RPMI7951 (cell line): ENCODE measurements at places on chromosomes 4 and X.
A peak's percentile ranks its signal among the peaks of the same experiment; 100 is the strongest.

DNA sequence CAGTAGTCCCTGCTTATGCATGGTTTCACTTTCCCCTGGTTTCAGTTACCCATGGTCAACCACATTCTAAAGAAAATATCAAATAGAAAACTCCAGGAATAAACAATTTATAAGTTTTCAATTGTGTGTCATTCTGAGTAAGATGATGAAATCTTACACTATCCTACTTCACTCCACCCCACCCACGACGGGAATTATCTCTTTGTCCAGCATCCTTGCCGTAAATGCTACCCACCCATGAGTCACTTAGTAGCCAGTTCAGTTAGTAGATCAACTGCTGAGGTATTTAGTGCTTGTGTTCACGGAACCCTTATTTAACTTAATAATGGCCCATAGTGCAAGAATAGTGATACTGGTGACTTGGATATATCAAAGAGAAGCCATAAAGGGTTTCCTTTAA is 91.4 kb downstream of the KLHL13 start:
- no peak for DNase-seq

GRCh38 chr4:154574311-154574710 is 11.5 kb downstream of the FGB start:
- no peak for DNase-seq

GRCh38 chr4:93791570-93792195 is 36.9 kb upstream of the ATOH1 start:
- peak; percentile 19 for DNase-seq

DNA sequence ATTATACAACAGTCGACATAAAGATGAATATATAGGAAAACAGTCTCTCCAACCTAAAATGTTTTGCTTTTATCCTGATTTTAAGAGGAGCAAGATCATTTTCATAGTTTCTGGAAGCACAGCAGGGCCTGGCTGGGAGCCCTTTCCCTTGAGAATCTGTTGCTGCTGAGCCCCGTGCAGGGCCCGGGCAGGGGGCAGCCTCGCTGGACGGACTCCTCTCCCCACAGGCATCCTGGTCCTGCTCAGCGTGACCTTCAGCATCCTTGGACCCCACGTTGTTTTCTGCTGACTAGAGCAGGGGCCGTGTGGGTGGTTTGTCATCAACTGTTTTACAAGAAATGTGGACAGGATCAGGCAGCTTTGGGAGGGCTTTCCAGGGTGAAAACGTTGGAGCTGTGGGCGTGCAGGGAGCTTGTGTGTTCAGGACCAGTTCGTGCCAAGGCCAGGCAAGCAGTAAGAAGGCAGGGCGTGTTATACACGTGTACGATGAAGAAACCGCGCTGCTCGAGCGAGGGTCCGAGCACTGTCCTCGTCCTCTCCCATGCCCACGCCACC is 25.0 kb downstream of the CPZ start:
- no peak for DNase-seq

GRCh38 chr4:78722320-78722719 is 53.8 kb upstream of the BMP2K start:
- DNase-seq = no peak
